NCI-H774 (cell line): ENCODE measurements at places on chromosomes 2 and 18.

- DNase-seq, result peak; percentile 8
These were observed at the start of gene CROCC2 for GRCh38 chr2:240906141-240906910. CROCC2 (plus strand) TSS chr2:240906336; CDS start chr2:240906514, 178 bp downstream.

DNA sequence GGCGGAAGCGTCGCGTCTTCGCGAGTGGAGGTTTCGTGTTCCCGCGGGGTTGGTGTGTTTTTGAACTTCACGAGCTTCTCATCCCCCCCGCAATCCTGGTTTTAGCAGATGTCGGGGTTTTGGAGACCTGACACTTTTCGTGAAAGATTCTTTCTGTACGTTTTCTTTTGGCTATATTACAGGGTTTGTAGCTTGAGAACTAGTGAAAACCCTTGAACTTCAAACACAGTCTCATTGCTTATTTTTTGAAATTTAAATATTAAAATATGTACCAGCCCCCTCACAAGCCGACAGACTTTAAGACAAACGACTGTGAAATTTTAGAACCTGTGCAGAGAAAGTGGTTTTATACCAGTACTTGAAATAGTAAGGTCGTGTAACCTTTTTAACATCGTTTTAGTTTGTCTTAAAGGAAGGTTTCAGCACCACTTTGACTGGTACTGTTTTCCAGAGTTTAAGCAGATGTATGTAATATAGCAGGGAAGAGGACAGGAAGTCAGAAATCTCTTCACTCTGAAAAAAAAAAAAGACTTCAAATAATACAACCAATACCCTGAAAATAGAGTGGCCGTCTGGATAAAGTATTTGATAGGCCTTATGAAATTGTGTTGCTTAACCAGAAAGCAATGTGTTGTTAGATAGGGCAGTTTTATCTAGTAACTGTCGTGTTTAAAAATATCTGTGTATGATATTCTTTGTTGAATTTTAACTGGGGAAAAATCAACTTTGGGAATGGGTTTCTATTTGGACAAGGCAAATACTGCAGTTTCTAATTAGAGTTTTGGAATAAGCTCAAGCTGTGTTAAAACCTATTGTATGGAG, 1.4 kb downstream of the SPATS2L start:
- no peak for DNase-seq

- DNase-seq, result no peak
These were observed 181.5 kb downstream of the KLHL29 start for GRCh38 chr2:23566241-23567142.

GRCh38 chr2:166173263-166173662, 45.4 kb upstream of the SCN1A start:
- no peak for DNase-seq

DNA sequence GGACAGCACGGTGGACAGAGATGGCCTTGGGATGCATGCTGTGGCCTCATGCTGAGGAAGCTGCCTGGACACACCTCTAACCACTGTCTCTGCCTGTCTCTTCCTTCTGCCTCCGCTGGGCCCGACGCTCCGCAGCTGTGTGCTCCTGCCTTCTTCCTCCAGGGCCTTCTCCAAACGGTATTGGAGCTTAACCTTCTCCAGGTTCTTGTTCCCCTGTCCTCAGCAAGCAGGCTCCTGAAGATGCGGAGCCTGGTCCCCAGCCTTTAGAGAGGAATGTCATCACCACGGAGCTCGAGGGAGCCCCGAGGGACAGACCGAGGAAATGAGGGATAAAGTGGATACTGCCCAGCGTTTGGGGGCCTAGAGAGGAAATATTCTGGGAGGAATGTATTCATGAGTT, 155.1 kb downstream of the DYSF start:
- DNase-seq, result no peak

- no peak for DNase-seq
These were observed 127.7 kb downstream of the DTNA start for GRCh38 chr18:34837769-34838272.

GRCh38 chr18:45635893-45636509, 20.7 kb downstream of the SLC14A2 start:
- no peak for DNase-seq

DNA sequence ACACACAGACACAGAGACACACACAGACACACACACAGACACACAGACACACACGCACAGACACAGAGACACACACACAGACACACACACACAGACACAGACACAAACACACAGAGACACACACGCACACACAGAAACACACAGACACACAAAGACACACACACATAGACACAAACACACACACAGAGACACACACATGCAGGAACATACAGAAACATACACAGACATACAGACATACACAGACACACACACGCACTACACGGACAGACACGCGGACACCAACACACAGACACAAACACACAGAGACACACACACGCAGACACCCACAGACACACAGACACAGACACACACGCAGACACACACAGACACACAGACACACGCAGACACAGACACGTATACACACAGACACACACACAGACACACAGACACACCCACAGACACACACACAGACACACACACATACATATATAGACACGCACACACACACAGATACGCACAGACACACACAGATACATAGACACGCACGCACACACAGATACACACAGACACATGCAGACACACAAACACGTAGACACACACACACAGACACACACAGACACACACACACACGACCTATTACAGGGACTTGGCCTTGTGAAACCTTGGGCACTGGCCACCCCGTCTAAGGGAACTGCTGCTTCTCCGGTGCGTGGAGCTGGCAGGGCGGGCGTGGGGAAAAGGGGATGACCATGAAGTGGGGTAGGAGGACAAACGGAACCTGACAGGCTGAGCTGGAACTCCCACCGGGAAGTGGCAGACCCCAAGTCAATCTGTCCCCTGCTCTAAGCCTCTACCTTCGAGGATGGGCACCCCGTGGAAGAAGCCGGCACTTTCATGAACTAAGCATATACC, 211.4 kb downstream of the TFCP2L1 start:
- no peak for DNase-seq

GRCh38 chr2:218168635-218169462, 2.1 kb upstream of the CXCR1 start:
- no peak for DNase-seq

GRCh38 chr2:77005522-77005921, 516.7 kb downstream of the LRRTM4 start:
- DNase-seq, result no peak

DNA sequence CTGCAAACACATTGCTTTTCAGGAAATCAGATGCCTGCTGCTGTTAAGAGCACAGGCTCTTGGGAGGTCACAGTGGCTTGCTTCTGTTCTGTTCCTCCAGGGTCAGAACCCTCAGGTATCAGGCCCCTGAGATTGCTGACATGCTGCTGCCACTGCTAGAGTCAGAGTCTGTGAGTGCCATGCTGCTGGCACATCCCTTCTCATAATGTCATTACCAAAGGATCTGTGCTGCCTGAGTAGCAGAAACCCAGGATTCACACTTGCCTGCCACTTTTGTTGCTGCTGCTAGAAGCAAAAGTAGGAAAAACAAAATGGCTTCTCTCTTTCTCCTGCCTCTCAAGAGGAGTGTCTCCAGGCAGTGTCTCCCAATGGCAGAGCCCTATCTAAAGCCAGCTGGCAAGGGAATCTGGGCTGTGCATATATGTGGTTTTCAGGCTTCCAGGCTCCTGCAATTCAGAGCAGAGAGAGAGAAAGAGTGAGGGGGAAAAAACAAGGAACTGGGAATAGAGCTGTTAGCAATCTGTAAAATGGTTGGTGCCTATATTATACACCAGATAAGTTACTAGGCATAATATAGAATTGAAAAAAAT, 180.3 kb downstream of the MYCN start:
- no peak for DNase-seq

DNA sequence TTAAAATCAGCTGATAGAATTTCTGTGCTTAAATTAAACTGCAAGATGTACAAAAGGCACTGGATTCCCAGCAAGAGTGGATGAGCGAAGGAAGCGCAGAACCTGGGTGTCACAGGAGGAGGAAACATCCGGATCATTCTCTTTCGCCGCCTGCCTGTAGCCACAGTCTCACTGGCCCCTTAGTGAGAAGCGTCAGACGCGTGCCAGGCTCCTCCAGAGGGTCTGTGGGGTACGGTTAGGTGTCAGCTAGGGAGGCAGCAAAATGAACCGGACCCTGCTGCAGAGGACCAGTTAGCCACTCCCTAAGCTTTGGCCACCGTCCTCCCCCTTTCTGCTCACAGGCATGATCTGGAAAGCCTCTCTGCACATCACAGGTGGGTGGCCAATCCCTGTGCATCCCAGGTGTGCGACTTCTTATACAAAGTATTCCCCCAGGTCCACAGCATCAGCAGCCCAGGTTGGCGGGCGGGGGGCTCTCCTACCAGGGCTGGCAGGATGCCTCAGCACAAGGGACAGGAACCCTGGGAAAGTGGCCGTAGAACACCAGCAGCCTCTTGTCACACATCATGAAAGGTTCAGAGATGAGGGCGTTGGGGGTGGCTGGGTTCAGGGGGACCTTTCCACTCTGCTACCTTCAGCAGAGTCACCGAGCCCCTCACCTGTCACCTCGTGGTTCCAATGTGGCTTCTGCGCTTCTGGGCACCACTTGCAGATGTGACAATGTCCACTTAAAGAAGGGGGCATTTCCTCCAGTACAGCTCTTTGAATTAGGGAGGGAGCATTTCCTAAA, 61.1 kb upstream of the SLC66A3 start:
- no peak for DNase-seq

- peak; percentile 43 for DNase-seq
These were observed 22.3 kb upstream of the CAVIN2 start for GRCh38 chr2:191869178-191869577.

DNA sequence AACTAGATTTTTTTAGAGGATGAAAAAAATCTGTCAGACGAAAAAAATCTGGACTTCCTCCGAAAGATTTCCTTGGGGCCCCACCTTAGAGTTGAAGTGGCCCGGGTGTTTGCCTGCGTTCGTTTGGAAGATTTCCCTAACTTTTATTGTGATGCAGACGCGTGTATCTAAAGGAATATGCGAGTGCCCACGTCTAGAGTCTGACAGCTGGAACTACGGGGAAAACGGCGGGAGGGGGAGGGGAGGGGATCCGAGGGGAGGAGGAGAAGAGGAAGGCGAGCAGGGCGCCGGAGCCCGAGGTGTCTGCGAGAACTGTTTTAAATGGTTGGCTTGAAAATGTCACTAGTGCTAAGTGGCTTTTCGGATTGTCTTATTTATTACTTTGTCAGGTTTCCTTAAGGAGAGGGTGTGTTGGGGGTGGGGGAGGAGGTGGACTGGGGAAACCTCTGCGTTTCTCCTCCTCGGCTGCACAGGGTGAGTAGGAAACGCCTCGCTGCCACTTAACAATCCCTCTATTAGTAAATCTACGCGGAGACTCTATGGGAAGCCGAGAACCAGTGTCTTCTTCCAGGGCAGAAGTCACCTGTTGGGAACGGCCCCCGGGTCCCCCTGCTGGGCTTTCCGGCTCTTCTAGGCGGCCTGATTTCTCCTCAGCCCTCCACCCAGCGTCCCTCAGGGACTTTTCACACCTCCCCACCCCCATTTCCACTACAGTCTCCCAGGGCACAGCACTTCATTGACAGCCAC, 2.4 kb upstream of the SP9 start:
- DNase-seq, result no peak

GRCh38 chr2:215949991-215950404, 63.4 kb downstream of the MREG start:
- no peak for DNase-seq

- DNase-seq, result no peak
These were observed 113.8 kb upstream of the SLC38A11 start for GRCh38 chr2:165069151-165069550.

DNA sequence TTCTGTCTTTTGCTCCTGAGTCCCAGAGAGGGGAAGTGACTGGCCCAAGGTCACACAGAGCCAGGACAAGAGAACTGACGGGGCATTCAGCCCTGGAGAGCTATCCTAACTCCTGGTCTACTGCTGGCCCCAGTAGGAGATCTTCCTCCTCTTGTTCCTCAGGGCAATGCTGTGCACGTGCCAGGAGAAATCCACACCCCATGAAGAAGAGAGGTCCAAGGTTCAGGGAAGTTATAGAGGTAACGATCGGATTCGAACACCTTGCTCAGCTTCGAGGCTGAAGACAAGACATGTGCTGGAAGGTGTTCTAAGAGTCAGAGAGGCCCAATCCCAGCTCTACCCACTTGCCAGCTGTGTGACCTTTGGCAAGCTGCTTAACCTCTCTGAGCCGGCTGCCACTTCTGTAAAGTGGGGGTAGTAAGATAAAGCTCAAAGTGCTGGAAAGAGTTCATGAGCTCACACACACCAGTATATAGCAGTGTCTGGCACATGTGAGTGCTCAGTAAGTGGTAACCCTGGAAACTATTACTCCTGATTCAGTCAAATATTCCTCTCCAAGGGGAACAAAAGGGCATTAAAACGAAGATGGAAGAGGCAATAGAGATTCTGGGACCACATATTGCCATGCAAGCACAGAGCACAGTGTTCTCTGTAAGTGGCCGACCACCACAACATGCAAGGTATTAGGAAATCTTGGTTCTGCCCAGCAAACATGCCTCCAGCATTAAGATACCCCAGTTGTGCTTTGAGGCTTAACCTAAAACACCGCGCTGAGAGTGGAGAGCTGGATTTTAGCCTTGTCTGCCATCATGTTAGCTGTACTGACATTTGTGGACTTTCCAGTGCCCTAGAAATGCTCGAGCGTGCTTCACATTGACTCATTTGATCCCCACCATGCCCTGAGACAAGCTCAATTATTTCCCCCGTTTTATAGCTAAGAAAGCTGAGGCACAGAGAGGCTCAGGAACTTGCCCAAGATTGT, 25.6 kb downstream of the SERTAD2 start:
- no peak for DNase-seq

GRCh38 chr2:233060980-233061590, 943 bp downstream of the INPP5D start:
- DNase-seq, result no peak

- no peak for DNase-seq
These were observed 7.0 kb upstream of the CLIP4 start for GRCh38 chr2:29108225-29108624.

- DNase-seq, result no peak
These were observed 2.1 kb downstream of the SERPINB10 start for GRCh38 chr18:63909870-63910269.

GRCh38 chr18:45006934-45007333, 326.2 kb downstream of the SETBP1 start:
- DNase-seq, result no peak

DNA sequence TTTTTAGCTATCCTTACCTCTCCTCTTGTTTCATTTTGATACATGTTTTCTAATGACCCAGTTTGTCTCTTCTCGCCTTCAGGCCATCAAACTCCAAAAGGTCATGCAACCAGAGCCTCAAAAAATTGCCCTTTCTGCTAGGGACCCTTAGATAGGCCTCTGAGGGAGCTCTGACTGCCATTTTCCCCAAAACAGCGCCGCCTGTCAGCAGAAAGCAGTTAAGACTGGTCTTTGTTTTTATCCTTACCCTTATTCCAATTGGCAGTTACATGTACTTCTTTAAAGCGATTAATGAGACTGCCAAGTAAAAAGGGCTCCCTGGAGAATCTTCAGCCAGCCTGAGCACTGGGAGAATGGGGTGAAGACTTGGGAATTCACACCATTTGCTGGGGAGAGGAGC, 55.1 kb upstream of the RIT2 start:
- DNase-seq, result no peak

DNA sequence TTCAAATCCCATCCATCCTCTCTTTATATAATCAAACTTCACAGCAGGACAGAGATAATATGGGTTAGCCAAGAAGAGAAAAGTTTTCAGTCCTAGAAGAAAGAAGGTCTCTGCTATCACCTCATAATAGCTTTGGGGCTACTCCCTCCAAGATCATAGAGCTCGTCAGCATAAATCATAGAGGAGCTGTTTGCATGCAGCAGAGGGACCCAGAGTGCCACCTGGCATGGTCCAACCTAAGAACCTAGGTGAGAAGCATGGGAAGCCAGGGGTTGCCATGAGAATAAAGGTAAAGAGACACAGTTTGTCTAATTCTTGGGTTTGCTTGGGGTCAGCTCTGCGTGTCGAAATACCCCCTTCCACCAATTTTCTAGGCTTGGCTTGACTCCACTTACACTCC, 87.1 kb upstream of the CYP1B1 start:
- DNase-seq, result no peak
